ENCODE measurements at places on chromosomes 11 and 22.

GRCh38 chr11:35550374-35551036 lies 25.1 kb upstream of the PAMR1 start:
- DNase-seq, result no peak

GRCh38 chr11:63979426-63979825 lies 5.0 kb downstream of the COX8A start:
- no peak for DNase-seq

DNA sequence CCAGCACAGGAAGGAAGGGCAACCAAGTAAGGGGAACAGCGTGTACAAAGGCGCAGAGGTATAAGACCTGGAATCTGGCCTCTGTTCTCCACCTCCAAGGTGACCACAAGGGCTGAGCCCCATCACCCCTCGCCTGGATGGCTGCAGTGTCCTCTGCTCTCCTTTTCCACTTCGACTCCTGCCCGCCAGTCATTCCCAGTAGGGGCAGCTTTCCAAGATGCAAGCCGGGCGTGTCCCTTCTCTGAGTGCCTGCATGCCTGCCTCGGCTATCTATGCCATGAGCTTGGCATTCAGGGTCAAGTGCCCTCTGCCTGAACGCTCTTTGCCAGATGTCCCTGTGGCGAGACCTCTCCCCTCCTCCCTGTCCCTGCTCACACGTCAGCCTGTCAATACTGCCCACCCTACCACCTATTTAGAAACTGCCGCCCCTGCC lies 17.0 kb downstream of the FADS3 start:
- no peak for DNase-seq

DNA sequence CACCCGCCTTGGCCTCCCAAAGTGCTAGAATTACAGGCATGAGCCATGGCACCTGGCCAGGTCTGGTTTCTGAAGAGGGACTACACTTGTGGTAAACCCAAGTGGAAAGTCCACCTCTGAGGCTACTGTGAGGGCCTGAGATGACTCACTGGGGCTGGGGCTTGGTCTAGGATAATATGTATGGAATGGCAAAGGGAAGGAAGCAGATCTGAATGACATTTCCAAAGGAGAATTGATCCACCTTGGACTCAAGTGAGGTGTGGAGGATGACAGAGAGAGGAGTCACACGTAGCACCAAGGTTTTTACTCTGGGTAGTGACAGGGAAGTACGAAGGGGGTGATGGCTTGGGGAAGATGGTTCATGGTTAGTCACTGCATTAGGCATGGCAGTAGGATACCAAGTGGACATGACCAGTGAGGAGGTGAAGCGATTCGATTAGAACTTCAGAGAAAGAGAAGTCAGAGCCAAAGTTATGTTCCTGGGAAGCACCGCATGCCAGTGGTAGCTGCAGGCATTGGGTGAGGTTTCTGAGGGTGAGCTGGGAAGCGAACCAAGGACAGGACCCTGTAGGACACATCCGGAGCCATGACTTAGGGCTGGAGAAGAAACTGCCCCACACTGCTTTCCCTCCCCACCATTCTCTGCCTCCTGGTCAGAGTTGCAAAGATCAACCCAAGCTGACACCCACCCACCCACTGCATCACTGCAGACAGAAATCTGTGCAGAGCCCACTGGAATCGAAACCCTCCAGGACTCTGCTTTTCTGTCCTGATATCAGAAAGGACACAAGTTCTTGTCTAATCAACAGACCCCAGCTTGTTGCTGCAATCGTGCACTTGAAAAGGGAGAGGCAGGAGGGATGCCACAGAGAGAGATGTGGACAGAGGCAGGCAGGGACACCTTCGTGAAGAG lies 13.0 kb upstream of the BCL9L start:
- DNase-seq, result no peak

- DNase-seq, result no peak
Observed at GRCh38 chr22:47445212-47445611, 682.8 kb downstream of the TBC1D22A start.

All from CD4-positive, alpha-beta T cell treated with Interleukin-4 for 4 hours (primary cell).